Activated T-cell treated with anti-CD3 and anti-CD28 coated beads, Interleukin-2, amount 50 U/mL, for 72 hours (primary cell): ENCODE measurements at places on chromosomes 3 and 15.
A peak's percentile ranks its signal among the peaks of the same experiment; 100 is the strongest.

- no peak for DNase-seq
Observed at GRCh38 chr3:37694284-37694675, 167.4 kb upstream of the CTDSPL start.

DNA sequence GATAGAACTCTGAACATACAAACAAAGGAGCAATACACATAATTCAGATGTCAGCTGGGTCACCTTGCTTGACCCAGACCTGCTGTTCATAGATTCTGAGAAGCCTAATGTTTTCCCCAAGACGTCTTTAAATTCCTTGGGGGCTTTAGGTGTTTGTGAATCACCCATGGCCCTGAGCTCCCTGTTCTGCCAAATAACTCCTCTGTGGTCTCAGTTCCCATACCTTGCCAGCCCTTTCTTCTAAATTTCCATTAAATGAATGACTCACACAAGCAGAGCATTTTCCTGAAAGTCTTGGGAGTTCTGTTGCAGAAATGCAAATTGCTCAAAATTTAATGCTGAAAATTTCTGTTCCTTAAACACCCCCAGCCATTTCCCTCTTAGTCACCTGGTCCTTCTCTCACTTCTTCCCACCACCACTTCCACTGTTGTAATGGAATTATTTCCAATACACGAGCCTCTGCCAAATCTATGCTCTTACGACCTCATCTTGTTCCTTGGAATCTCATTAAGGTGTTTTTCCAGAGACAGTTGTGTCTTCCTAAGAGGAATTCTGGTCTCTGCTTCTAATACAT, 33.4 kb upstream of the PSMD6 start:
- no peak for DNase-seq

DNA sequence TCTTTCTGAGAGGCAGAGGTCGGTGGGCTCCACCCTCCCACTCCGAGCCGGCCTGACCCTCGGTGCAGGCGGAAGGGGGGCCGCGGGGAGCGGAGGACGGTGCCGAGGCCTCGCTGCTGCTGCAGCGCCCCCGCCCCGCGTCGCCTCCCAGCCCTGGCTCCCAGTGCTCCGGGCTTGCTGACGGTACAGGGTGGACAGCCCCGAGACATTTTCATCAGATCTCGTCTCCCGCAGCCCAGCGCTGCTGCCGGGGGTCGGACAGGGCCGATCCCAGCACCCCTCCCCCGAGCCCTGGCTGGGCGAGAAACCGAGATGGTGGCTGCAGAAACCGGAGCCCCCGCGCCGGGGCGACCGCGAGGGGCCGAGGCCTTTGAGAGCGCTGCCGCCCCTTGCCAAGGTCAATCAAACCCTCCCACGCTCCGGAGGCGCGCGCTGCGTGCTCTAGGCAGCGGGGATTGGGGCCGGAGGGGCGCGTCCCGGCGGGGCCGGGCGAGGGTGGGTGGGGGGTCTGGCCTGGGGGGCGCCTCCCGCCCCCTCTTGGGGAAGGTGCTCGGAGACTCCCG, 42.5 kb downstream of the EPHB3 start:
- no peak for DNase-seq

DNA sequence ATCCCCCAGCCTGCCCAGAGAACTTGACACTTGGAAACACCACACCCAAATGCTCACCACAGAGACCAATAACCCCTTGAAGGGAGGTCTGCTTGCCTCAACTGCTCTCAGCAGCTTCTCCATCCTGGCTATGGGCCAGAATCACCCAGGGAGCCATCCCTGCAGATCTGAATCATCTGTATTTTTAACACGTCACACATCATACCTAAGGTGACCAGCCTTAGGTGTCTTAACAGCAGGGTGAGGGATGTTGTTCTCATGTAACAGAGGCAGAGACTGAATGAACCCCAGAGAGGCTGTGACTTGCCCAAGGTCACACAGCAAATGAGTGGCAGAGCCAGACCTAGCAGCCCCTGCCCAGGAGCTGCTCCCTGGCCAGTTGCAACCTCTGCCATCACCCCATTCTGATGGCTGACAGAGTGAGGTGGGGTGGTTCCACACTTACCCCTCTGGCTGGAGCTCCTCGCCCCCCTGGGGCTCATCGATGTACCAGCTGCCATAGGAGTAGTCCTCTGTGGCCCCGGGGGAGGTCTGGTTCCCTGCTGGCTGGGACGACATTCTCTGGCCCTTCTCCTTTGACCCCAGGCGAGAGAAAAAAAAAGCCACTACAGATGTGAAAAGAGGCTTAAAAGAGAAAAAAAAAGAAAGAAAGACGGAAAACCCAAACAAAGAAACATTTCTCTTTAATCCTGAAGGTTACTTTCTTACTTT, 722 bp downstream of the STRA6 start:
- no peak for DNase-seq

GRCh38 chr3:123048480-123049237, 18.2 kb upstream of the PDIA5 start:
- DNase-seq: no peak

GRCh38 chr15:72319985-72320671, at the start of gene CELF6:
CELF6 (minus strand) TSS chr15:72320157; CDS start chr15:72319874, 283 bp downstream.
- DNase-seq: peak; percentile 79

DNA sequence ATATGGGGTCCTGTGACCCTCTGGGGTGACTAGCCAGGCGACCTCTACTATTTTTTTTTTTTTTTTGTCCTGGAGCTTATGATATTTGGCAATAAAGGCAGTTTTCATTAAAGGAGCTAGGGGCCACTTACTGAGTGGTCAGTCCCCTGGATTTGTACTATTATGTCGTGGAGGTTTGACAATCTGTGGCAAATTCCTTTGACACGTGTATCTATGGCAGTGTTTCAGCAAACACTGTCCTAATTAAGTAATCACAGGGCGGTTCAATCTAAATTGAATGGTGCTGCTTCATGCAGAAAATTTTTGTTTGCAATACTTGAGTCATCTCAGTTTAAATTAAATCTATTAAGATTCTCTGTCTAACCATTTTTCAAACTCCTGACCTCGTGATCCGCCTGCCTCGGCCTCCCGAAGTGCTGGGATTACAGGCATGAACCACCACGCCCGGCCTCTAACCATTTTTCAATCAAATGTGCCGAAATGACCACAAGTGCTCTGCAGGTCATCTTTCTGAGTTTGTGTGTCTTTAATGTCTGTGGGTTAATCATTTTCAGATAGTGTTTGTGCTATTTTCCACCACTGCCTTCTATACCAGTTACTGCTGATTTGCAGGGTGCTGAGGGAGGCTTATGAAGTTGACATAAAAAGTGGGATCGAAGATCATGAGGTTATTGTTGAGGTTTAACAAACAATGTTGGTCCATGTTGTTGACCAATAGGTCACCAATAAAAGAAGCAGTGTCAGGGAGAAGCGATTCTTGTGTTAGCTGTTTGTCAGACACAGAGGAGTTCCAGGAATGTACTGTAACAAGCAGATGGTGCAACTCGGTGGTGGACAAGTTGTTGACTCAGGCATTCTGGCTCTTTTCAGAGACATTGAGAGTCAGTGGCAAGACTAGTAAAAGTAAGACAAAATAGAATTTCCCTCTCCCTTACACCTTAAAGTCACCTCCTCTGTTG, 18.6 kb upstream of the SLC2A2 start:
- DNase-seq: no peak

GRCh38 chr15:29871401-29871800, 49.1 kb upstream of the TJP1 start:
- no peak for DNase-seq

GRCh38 chr3:61848885-61849284, 287.5 kb downstream of the PTPRG start:
- no peak for DNase-seq

GRCh38 chr3:52220380-52221026, 4.9 kb downstream of the TLR9 start:
- peak; percentile 90 for DNase-seq

DNA sequence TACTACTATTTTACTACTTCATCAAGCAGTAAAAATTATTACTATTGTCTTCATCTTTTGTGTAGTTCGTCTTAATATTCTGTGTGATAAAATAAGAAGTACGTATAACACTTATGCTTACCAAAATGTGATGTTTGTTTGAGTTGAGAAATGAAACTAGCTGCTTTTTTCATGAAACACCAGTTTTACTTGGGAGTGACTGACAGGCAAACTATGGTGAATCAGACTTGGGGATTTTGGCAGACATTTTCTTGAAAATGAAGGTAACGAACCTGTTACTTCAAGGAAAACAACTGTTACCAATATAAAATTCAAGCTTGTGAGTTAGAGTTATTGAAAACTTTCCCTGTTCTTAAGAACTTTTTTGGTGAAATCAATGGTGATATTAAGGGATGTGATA, 10.3 kb downstream of the U2SURP start:
- peak; percentile 10 for DNase-seq
